Fibroblast of mammary gland (primary cell): ENCODE measurements at places on chromosomes 2 and 18.

DNA sequence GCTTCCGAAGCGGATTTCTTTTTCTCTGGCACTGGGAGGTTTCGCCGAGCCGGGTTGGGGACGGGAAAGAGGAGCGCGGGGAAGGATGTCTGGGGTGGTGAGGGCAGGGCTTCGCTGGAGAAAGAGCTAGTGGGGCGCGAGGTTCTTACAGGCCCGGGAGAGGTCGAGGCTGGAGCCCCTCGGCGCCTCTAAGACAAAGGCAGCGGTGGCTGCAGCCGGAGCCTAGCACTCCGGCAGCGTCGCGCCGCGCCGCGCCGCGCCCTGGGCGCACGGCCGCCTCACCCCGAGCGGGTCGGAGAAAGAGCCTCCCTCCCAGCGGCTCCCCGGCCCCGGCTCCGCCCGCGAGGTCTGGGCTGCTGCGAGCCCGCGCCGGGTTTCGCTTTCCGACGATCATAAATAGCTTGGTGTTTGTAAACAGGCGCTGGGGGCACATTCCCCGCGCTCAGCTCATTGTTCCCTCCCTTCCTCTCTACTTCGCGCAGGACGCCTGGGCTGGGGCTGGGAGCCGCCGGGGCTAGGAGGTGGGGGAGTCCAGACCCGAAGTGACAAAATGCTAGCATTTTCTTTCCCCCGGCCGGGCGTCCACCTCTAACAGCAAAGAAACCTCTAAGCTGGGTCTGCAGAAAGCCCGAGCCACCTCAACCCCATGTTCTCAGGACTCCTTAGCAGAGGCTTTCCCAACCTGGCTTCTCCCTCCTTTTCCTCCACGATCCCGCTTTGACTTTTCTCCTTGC is 813 bp upstream of the MEIS1 start:
- peak; percentile 65 for DNase-seq

DNA sequence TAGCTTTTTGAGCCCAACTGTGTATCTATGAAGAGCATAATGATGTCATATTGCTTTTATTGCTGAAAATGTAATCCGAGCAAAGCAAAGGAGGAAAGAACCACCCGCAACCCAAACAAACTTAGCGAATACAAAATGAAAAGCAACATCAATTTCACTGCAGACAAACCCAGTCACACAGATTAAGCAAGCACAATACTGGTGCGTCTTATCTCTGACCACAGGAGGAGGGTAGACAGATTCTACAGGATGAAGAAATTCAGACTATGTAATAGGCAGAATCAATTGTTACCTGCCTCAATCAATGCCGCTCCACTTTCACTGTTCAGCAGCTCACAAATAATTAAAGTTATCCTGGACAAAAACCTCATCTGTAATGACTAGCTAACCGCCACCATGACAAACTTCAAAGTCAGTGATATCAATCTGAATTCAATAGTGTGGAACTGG is 115.5 kb upstream of the SP3 start:
- DNase-seq, result no peak

- no peak for DNase-seq
Observed at GRCh38 chr18:79048245-79048632, 21.0 kb upstream of the ATP9B start.

GRCh38 chr2:221569871-221570270 is 2.2 kb downstream of the EPHA4 start:
- no peak for DNase-seq

- DNase-seq, result no peak
Observed at GRCh38 chr2:127683757-127684156, 8.4 kb upstream of the LIMS2 start.

DNA sequence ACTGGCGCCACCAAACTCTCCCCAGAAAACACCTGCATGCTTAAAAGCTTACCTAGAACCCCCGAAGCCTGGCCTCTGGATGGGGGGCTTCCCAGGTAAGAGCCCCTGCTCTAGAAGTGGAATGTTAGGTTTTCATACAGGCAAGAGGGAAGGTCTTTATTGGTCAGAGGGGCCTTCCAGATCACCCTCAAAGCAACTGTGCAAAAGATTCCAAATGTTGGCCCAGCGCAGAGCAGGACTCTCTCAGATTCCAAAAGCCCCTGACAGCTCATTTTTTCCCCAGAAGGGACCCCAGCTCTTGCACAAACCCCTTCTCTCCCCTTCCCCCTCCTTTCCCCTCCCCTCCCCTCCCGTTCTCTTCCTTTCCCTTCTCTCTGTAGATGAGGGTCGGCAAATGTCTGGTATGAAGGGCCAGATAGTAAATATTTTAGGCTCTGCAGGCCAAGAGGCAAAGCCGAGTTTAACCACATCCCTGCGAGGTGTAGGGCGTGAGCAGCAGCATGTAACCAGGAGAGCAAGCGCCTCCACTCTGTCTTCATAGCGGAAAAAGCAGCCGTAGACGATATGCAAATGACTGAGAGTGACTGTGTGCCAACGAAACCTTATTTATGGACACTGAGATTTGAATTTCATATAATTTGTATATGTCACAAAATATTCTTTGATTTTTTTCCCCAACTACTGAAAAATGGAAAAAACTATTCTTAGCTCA is 116.9 kb downstream of the SMAD7 start:
- peak; percentile 14 for DNase-seq

DNA sequence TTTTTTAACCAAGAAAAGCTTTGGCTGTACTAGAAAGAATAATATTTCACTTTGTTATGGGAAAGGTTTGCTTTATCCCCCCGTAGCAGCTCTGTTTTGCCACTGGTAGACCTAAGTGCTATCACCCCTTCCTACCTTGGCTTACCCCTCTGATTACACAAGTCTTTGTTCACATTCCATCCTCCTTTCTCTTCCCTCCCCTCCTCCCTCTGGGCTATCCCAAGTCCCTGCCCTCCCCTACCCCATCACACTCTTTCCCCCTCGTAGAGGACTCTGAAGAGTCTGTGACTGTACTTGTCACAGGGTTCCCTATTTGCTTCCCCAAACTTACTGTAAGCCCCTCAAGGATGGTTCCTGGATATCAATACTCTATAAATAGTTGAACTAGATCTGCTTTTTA is 152.9 kb upstream of the NOSTRIN start:
- no peak for DNase-seq

GRCh38 chr2:233852056-233852455 is 2.3 kb downstream of the HJURP start:
- no peak for DNase-seq

GRCh38 chr2:16058256-16058655 is 117.9 kb downstream of the MYCN start:
- no peak for DNase-seq

GRCh38 chr2:73963385-73964120 is 21.2 kb upstream of the TET3 start:
- no peak for DNase-seq

DNA sequence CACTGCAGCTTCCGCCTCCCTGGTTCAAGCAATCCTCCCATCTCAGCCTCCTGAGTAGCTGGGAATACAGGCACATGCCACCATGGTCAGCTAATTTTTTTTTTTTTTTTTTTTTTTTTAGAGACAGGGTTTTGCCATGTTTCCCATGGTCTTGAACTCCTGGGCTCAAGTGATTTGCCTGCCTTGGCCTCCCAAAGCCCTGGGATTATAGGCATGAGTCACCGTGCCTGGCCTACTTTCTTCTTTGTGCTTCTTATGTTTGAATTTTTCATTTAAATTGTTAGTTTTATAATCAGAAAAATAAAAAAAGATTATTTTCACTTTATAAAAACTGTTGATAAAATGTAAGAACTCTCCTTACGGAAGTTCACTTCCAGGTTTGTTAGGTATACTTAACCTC is 101.5 kb upstream of the LPIN2 start:
- DNase-seq, result no peak

GRCh38 chr18:1267021-1267420 is 362.4 kb downstream of the ADCYAP1 start:
- no peak for DNase-seq

DNA sequence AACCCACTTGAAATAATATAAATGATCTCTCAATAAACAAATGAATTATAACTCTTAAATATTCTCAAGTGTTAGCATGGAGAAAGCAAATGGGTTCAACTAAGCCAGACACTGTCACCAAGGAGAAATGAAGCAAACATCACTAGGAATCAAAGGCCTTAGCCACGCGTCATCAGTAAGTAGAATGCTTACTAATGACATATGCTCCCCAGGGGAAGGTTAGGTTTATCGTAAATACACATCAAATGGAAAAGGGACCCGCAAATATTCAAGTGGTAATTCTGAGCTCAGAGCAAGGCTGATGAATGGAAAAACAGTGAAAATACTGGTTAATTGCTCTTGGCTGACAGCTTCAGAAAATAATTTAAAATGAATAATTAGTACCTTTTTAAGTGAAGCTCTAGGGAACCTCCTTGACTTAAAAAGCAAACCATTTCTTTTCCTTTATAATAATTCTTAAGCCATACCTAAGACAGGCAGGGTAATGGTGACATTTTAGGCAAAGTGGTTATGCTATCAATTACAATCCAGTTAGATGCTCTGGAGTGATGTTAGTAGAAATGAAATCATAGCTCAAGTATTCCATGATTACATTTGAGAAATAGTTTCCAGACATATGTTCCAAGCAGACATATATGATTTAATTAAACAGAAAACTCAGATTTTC is 101.5 kb downstream of the ALPK2 start:
- peak; percentile 35 for DNase-seq

- no peak for DNase-seq
Observed at GRCh38 chr2:232963913-232964312, 49.1 kb downstream of the NGEF start.

DNA sequence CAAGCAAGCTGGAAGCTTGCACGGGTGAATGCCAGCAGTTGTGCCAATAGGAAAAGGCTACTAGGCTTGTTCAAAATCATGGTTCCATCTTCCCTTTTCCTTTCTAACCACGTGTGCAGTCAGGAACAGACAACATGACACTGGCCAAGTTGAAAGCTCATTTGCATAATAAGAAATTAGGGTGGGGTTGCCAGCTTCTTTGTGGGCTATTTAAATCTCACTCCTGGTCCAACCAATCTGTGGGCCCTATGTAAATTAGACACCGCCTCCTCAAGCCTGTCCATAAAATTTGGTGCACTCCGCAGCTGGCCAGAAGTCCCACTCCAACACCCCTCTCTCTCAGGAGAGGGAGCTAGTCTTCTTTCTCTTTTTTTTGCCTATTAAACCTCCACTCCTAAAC is 1948.4 kb upstream of the PIK3C3 start:
- no peak for DNase-seq

- DNase-seq, result peak; percentile 6
Observed at GRCh38 chr2:19461504-19462255, 103.3 kb upstream of the OSR1 start.

GRCh38 chr2:136236019-136236418 is 118.1 kb upstream of the CXCR4 start:
- DNase-seq, result peak; percentile 85

DNA sequence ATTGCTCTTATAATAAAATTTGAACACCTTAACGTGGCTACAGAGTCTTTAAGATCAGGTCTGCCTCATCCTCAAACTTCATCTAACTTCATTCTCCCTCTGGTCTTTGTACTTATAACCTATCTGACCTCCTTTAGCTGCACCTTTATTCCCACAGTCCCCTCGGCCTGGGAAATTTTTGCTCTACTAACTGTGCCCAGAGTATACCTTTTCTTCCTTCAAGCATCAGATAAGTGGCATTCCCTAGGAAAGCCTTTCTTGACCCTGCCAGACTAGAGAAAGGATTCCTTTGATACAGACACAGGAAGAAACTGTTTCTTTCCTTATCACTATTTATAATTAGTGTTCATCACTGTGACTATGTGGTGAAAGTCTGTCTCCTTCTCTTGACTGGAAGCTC is 79.2 kb upstream of the RPRM start:
- no peak for DNase-seq

DNA sequence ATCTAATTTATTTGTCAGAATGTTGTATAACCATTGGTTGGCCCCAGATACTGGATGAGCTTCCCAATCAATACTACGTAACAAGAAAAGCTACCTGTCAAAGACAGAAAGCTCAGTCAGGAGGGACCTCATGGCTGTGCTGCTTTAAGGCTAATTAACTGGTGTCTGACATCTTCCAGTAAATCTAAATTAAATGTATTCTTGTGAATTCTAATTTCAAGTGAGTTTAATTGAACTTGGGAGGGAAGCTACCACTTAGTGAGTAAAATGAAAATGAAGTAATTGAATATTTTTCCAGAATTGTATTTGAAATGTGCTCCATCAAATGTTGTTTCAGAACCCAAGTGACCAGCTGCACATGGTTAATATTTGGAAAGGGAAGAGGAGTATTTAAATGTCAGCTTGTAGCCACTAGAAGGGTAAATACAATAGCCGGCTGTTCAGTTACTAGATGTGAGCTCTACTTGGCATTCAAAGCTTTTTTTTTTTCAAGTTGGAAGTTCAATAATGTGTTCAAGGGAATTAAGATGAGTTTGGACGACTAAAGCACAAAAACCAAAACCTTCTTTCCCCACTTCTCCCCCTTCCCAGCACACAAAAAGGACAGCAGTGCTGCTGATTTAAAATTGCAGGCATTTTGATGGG is 62.0 kb downstream of the GPR39 start:
- DNase-seq, result no peak

- no peak for DNase-seq
Observed at GRCh38 chr2:109064660-109065390, 64.2 kb upstream of the SH3RF3 start.

- no peak for DNase-seq
Observed at GRCh38 chr18:48885266-48885923, 65.4 kb downstream of the SMAD7 start.

- no peak for DNase-seq
Observed at GRCh38 chr2:13488965-13489364, 772.2 kb downstream of the TRIB2 start.

GRCh38 chr18:55375930-55376329 is 212.1 kb downstream of the TCF4 start:
- no peak for DNase-seq

- DNase-seq, result peak; percentile 23
Observed at GRCh38 chr2:214593727-214594126, 182.9 kb downstream of the VWC2L start.

DNA sequence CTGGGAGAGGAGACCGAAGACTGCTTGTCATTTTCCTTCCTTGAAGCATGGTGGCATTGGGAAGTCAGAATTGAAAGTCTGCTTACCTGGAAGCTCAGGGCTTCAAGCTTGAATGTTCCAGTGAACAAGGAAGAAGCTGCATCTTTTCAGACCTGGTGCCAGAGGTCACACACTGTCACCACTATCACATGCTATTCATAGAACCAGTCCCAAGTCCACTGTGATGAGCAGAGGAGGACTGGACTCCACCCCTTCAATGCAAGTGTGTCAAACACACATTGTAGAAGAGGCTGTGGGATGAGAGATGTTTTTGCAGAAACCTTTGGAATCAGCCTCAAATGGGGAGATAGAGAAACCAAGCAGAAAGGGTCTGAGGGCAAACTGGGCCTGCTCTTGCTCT is 81.4 kb downstream of the LYPD1 start:
- no peak for DNase-seq
